ENCODE measurements at places on chromosomes 4 and X.
A peak's percentile ranks its signal among the peaks of the same experiment; 100 is the strongest.

GRCh38 chr4:106986486-106986885 is 49.6 kb downstream of the DKK2 start:
- DNase-seq = no peak
- no peaks in the 10 kb centered on the region for H3K27me3 ChIP-seq
- H3K4me1 ChIP-seq = no peaks in the 10 kb centered on the region
- no peak overlapping the region for H3K4me3 ChIP-seq

- no peak overlapping the region for H3K4me3 ChIP-seq
- no peaks in the 10 kb centered on the region for H3K27me3 ChIP-seq
- no peak for DNase-seq
- no peaks in the 10 kb centered on the region for H3K4me1 ChIP-seq
Observed at GRCh38 chrX:63855896-63856295, 70.9 kb upstream of the ARHGEF9 start.

DNA sequence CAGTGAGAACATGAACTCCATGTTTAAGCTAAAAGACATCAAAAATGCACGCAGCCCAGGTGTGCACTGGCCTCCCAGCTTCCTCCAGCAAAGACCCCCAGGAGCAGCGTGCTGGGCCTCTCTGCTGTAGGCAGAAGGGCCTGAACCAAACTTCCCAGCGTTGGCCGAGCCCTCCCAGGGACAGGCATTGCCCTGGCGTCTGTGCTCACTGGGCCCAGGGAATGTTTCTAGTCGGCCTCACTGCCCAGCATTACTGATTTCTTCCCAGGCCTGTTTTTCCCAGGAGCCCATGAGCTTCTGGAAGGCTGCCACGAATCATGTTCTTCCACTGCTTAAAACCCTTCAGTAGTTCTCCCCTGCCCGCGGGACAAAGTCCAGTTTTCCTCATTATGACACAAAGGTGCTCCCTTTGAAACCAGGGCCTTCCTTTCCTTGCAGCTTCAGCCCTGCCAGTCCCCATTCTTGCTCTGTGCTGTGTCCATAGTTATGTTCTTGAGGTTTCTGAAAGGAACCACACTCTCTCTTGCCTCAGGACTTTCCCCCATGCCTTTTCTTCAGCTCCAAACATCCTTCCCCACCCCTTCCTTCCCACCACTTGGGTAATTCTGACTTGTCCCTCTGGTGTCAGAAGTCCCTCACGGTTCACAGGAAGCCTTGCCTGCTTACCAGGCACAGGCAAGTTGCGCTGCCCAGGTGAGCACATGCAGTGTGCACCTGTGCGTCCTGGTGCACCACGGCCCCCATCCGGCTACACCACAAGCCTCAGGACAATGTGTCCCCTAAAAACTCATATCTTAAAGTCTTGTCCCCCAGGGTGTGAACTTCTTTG is 93.4 kb upstream of the ENPP6 start:
- H3K27me3 ChIP-seq = no peaks in the 10 kb centered on the region
- no peak for DNase-seq

- H3K4me1 ChIP-seq = no peaks in the 10 kb centered on the region
- DNase-seq = no peak
- H3K27me3 ChIP-seq = peaks cover 36% of the 10 kb centered on the region
Observed at GRCh38 chr4:141339391-141339790, 118.7 kb downstream of the ZNF330 start.

DNA sequence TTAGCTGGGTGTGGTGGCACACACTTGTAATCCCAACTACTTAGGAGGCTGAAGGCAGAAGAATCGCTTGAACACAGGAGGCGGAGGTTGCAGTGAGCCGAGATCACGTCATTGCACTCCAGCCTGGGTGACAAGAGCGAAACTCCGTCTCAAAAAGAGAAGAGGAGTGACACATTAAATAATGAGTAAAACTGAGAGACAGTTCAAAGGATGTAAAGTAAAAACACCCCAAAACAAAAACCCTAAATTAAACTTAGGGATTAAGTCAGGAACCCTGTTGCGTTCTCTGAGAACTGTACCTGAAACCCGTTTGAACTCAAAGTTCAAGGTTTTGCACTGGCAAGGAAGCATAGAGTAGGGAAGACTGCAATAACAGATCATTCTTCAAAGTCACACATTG is 141.7 kb downstream of the BRWD3 start:
- no peaks in the 10 kb centered on the region for H3K27me3 ChIP-seq
- no peak overlapping the region for H3K27ac ChIP-seq
- no peak for DNase-seq
- no peak overlapping the region for H3K4me3 ChIP-seq
- no peaks in the 10 kb centered on the region for H3K36me3 ChIP-seq

- H3K4me1 ChIP-seq = no peaks in the 10 kb centered on the region
- H3K36me3 ChIP-seq = no peaks in the 10 kb centered on the region
- H3K4me3 ChIP-seq = no peak overlapping the region
- no peaks in the 10 kb centered on the region for H3K27me3 ChIP-seq
Observed at GRCh38 chr4:128159967-128160366, 98.9 kb downstream of the LARP1B start.

DNA sequence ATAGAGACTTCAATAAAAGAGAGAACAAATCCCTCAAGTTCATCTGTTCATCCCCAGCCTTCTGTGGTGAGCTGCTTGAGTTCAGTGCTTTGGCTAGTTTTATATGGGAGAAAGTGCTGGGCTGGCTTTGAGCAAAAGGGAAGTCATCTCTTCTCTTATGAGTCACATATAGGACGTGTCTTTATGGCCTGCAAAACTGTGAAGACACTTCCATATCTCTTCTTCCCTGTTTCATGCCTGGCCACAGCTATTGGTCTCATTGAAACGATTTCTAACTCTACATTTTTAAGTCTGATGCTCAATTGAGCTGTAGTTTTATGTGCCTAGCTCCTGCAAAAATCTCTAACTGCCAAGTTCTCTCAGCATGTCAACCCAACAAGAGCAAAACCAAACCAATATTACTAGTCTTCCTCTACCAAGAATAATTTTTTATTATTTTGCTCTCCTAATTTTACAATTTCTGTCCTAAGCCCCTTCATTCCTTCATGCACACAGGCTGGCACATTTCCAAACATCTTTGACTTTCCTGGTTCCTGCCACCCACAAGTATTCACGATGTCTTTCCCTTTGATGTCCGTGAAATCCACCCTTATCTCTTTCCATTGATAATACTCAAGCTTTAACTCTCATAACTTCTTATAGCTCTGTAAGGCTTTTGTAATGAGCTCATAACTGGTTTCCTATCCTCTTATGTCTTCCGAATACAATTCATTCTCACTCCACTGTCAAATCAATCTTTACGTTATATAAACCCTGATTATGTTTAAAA is 165.3 kb downstream of the BTC start:
- no peaks in the 10 kb centered on the region for H3K36me3 ChIP-seq
- H3K27ac ChIP-seq = no peak overlapping the region
- no peaks in the 10 kb centered on the region for H3K27me3 ChIP-seq

DNA sequence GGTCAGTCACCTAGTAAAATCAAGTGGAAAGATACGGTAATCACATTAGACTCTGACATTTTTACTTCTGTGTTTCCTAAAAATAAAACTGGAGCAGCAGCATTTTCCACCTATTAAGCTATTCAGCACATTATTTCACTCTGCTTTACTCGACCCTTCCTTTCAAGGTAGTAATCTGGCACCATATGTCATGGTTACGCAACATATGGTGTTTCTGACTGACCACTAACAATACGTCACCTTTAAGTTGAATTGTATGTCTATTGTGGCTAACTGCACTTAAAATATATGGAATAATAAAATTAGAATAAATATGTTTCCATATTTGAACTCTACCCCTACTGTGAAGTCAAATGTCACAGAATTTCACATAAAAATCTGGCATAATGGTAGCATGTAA is 168.8 kb downstream of the CDS1 start:
- no peak for DNase-seq
- H3K27me3 ChIP-seq = no peaks in the 10 kb centered on the region
- no peak overlapping the region for H3K27ac ChIP-seq
- no peaks in the 10 kb centered on the region for H3K36me3 ChIP-seq
- H3K4me1 ChIP-seq = no peaks in the 10 kb centered on the region

GRCh38 chr4:80462621-80463091 is 127.1 kb downstream of the CFAP299 start:
- H3K4me3 ChIP-seq = peak overlapping the region; percentile 72
- H3K27ac ChIP-seq = peak overlapping the region; percentile 75
- DNase-seq = no peak
- peaks cover 3% of the 10 kb centered on the region for H3K4me1 ChIP-seq
- H3K27me3 ChIP-seq = no peaks in the 10 kb centered on the region

DNA sequence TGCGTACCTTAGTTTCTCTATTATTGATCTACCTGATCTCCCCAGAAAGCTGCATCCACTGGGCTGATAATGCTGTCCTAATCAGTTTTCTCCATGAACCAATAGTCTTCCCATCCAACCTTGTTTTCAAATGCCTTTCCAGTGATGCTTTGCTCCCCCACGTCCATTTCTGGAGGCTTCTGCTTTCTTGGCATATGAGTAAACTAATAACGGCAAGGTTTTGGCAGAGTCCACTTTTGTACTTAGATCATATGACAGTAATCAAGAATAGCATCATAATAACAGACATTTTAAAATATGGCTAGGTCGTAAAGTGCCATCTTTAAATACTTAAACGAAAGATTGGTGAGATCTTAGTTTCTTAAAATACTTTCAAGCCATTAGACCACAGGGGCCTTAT is 38.4 kb upstream of the FAM9B start:
- no peaks in the 10 kb centered on the region for H3K36me3 ChIP-seq
- H3K4me1 ChIP-seq = no peaks in the 10 kb centered on the region
- H3K27ac ChIP-seq = no peak overlapping the region
- H3K27me3 ChIP-seq = no peaks in the 10 kb centered on the region

DNA sequence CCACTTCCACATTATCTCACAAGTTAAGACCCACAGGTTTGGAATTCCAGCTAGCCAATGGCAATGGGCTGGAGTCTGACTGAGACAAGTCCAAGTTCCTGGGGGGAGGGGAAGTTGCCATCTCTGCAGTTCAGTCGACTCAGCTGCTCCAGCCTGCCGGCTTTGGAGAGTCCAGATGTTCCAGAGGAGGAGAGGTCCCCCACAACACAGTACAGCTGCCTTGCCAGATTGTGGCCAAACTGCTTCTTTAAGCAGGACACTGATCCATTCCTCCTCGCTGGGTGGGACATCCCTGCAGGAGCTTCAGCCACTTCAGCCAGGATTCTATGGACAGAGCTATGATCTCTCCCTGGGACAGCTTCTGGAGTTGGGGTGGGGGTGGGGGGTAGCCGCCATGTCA is 199.2 kb downstream of the EDA start:
- no peak for DNase-seq
- H3K4me1 ChIP-seq = no peaks in the 10 kb centered on the region
- H3K4me3 ChIP-seq = no peak overlapping the region
- H3K27ac ChIP-seq = no peak overlapping the region

- no peaks in the 10 kb centered on the region for H3K4me1 ChIP-seq
- no peak overlapping the region for H3K4me3 ChIP-seq
- no peaks in the 10 kb centered on the region for H3K27me3 ChIP-seq
Observed at GRCh38 chr4:126757219-126757618, 875.5 kb upstream of the INTU start.

DNA sequence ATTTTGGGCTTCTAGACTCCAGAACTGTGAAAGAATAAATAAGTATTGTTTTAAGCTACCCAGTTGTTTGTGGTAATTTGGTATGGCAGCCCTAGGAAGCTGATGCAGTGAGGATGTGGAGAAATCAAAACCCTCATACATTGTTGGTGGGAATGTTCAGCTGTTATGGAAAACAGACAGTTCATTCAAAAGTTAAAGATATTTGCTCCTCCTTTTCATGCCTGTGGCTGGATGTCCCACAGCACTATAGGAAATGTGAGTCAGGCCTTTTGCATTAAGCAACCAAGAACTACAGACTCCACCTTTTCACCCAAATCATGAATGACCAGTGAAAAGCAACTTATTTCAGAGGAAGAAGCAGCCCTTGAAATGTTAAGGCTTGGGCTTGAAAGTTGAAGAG is 6.7 kb downstream of the BBS12 start:
- no peak overlapping the region for H3K27ac ChIP-seq
- peaks cover 2% of the 10 kb centered on the region for H3K36me3 ChIP-seq
- H3K4me1 ChIP-seq = peaks cover 3% of the 10 kb centered on the region
- DNase-seq = no peak
- H3K4me3 ChIP-seq = no peak overlapping the region

DNA sequence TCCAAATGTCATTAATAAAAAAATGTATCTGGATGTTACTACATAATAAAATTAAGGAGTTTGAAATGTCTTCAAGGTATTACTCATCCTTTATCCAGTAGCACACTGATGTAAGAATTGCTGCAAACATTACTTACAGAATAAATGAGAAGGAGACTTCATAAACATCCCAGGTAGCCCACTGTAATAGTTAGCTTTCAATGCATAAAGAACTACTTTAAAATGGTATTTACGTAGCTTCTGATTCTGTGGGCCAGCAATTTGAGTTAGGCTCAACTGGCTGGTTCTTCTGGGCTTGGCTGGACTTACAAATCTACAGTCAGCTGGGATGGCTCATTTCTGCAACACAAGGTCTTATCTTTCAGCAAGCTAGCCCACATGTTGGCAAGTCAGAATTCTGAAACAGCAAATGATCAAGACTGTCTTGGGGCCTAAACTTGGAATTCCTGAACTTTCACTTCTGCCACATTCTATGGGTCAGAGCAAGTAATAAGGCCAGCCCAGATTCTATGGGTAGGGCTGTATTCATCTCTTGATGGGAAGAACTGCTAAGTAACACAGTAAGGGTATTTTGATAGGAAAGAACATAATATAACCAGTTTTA is 522.5 kb downstream of the IQCM start:
- no peak overlapping the region for H3K27ac ChIP-seq
- no peaks in the 10 kb centered on the region for H3K27me3 ChIP-seq
- no peak for DNase-seq
- no peaks in the 10 kb centered on the region for H3K4me1 ChIP-seq

DNA sequence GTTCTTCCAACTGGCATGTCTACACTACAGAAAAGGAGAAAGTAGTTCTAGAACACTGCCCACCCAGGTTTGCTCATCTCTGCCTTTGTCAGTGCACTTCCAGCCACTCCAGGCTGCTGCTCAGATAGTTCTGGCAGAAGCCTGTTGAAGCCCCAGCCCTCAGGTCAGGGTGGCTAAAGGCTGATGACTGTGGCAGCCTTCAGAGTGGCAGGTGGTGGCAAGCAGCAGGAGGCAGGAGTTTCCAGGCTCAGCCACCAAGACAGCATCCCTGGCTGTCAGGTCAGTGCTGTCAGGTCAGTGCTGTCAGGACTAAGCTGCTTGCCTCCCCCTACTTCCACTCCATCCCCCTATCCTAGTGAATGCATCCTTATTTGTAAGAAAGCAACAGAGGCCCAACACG is 100.4 kb downstream of the MAMLD1 start:
- no peak overlapping the region for H3K27ac ChIP-seq
- no peaks in the 10 kb centered on the region for H3K27me3 ChIP-seq
- H3K4me3 ChIP-seq = no peak overlapping the region
- no peaks in the 10 kb centered on the region for H3K36me3 ChIP-seq
- peaks cover 4% of the 10 kb centered on the region for H3K4me1 ChIP-seq

GRCh38 chr4:14857475-14857874 is 144.8 kb upstream of the CPEB2 start:
- H3K27ac ChIP-seq = no peak overlapping the region
- H3K4me1 ChIP-seq = no peaks in the 10 kb centered on the region
- H3K27me3 ChIP-seq = peaks cover 2% of the 10 kb centered on the region
- H3K36me3 ChIP-seq = no peaks in the 10 kb centered on the region
- no peak overlapping the region for H3K4me3 ChIP-seq
